ENCODE measurements at places on chromosomes 6 and 20. TPM values are rescaled to one million over a fixed set of nuclear protein-coding genes. Genes with fewer than 3 reads are reported as not detected.

PPP1R3G gene
- not detected for total RNA-seq

HSD17B8 gene
- total RNA-seq, result 20.9 TPM

MAP3K5 gene
- 18.3 TPM for total RNA-seq

DNA sequence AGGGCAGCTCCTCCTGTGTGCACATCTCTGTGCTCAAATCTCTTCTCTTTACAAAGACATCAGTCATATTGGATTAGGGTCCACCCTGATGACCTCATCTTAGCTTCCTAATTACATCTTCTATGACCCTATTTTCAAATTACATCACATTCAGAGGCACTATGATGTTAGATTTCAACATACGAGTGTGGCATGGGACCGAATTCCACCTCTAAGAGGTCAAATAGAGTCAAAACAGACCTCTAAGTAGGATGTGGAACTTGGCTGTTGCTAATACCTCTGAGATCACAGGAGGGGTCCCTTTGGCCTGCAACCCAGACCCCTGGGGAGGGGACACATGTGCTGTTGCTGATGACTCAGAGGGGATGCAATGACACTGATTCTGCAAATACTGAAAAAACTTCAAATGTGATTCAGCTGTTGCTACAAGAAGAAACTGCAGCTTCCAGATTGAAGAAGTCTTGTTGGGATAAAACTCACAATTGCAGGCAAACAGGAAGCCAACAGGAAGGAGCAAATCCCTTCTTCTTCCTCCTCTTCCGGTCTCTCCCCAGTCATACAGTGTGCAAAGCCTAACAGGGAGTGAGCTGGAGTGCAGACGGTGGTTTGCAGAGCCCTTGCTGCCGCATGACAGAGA is 216.2 kb downstream of the MYLK4 start:
- peaks cover 81% of the 10 kb centered on the region for H3K27me3 ChIP-seq
- peaks cover 12% of the 10 kb centered on the region for H3K4me1 ChIP-seq
- H3K36me3 ChIP-seq, result no peaks in the 10 kb centered on the region
- DNase-seq, result no peak
- no peak overlapping the region for H3K27ac ChIP-seq

DNA sequence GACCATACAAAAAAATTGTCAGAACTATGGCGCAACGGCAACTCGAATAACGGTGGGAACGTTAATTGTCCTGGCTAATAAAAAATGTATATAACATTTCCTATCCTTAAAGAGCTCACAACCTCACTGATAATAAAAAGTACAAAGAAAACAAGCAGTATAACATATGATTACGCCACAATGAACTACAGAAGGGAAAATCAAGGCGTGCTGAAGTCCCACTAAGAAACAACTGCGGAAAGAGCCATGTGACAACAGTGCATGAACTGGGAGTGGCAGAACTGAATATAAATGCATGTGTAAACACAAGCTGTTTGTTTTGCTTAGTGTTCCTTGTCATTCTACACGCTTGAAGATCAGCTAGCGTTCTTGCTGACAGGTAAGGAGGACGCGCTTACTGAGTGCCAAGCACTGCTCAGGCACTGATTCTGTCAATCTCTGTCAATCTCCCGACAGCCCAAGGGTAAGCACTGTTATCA is 466 bp upstream of the PSMB1 start:
- no peaks in the 10 kb centered on the region for H3K27me3 ChIP-seq
- H3K27ac ChIP-seq, result no peak overlapping the region
- no peak overlapping the region for H3K4me3 ChIP-seq
- H3K36me3 ChIP-seq, result peaks cover 25% of the 10 kb centered on the region
- peaks cover 44% of the 10 kb centered on the region for H3K4me1 ChIP-seq
- DNase-seq, result no peak

DNA sequence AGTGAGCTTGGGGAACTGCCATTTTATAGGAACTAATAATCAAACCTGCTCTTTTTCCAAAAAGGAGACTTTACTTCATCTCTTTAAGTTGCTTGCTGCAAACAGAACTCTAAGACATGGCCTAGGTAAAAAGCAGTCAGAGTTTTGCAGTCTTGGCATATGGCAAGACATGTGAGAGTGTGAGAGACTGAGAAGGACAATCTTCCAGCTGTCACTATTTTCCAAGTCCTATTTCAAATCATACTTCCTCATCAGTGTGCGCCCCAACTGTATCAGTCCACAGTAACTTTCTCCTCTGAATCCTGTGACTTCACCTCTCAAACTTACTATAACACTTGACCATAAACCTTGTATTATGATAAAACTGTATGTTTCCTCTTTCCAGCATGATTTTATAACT is 10.4 kb downstream of the CALHM6 start:
- H3K4me1 ChIP-seq, result peaks cover 20% of the 10 kb centered on the region
- no peak overlapping the region for H3K27ac ChIP-seq
- no peak overlapping the region for H3K4me3 ChIP-seq
- peaks cover 1% of the 10 kb centered on the region for H3K36me3 ChIP-seq
- no peak for DNase-seq

All from activated CD8-positive, alpha-beta memory T cell treated with anti-CD3 and anti-CD28 coated beads, Interleukin-2, amount 10 ng/mL, durations not matched to agents 7 days and 5 days (primary cell).